Activated B cell treated with CpG ODN at 0.5 μM for 24 hours (primary cell): ENCODE measurements at places on chromosomes 12 and 14.

- DNase-seq, result no peak
These were observed 232.6 kb downstream of the EPS8 start for GRCh38 chr12:15556411-15557102.

DNA sequence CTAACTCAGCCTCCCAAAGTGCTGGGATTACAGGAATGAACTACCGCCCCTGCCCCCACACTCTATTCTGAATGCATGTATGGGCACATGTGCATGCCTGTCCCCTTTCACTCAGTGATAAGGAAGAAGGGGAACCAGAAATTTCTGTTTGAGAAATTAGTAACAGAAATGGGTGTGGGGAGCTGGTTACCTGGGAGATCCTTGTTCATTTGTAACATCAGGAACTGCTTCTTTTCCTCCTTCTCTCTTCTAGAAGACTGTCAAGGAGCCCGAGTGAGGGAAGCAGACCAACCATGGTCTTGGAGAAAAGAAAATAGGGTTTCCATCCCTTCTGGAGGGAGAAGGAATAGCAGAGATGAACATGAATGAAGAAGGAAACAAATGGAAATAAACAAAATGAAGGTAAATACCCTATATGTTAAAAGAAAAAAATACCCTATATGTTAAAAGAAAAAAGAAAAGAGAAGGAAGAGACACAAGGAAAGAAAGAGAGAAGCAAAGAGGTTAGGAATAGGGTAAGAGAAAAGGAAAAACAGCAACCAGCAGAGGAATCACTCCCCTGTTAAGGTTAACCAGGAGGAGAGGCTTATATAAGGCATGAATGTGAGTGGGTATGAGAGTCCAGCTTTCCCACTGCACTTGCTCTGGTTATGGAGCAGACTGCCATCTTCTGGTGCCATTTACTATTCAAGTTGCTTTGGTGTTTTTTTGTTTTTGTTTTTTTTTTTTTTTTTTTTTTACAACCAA lies 3.3 kb downstream of the PPP1R3E start:
- no peak for DNase-seq

- DNase-seq, result no peak
These were observed 2.8 kb downstream of the KRT83 start for GRCh38 chr12:52318241-52318990.

- no peak for DNase-seq
These were observed 439 bp downstream of the GOLGA5 start for GRCh38 chr14:92794547-92794941.

GRCh38 chr14:99101855-99102461 lies 170.0 kb downstream of the BCL11B start:
- DNase-seq, result no peak

- no peak for DNase-seq
These were observed 129.6 kb downstream of the GXYLT1 start for GRCh38 chr12:42015051-42015461.

- no peak for DNase-seq
These were observed 264.3 kb downstream of the PRKD1 start for GRCh38 chr14:29663281-29663801.

DNA sequence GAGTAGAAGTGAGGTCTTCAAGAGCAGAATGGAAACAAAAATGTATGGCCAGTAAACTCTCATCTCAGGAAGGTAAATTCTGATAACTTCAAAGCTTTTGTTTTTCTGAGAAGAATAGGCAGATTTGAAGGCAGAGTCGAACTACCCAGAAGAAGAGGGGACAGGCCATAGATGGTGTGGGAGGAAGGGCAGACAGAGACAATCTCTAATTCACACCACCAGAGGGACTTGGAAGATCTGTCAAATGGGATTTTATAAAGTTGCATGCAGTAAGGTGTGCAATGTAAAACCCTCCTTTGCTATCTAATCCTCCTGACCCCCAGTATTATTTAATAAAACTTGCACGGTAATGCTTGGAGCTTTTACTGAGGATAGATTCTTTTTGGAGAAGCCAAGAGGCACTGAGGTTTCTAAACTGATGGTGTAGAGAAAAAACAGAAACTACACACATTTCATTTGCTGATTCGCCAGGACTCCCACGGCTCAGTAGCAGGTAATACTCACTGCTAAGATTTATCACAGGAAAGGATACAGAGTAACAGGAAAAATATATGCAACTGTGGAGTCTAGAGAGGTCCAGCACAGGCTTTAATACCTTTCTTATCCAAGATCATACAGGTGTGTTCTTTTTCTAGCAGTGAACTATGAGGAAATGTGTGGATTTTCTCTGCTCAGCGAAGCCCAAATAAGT lies 18.3 kb downstream of the SLC38A2 start:
- no peak for DNase-seq

- DNase-seq, result no peak
These were observed 21.6 kb upstream of the TESC start for GRCh38 chr12:117120787-117121186.

- DNase-seq, result no peak
These were observed 14.0 kb downstream of the PLBD2 start for GRCh38 chr12:113372371-113372770.

GRCh38 chr12:10048526-10048925 lies 18.0 kb downstream of the CLEC9A start:
- DNase-seq, result no peak

DNA sequence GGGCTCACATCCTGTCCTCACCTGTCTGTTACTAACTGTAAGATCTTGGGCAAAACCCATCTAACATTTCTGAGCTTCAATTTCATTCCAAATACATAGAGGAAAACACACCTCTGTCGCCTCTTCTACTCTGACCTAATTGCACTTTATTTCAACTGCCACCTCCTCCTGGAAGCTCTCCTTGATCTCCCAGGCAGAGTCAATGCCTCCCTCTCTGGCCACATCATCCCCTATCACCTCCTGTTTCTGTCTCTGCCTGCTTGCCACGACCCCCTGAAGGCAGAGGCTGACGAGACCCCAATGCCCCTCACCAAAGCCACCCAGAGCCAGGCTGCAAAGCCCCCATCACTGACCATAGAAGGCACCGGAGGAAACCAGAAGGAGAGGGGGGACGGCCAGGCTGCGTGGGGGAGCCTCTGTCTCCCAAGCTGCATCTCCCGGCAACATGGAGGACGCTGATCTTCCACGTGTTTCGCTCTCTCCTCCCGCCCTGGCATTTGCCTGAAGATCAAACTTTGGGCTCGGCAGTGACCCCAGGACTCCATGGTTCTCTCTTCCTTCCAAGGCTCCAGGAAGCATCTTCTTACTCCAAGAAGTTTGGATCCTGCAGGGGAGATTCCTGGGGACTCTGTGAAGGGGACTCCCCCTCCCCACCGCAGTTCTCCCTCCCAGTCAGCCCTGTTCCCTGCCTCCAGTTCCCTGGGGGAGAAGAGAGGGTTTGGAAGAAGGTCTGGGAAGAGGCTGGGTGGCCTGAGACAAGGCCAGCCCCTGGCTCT lies 50.1 kb upstream of the BCL11B start:
- no peak for DNase-seq

- no peak for DNase-seq
These were observed 241.6 kb upstream of the NOVA1 start for GRCh38 chr14:26839481-26839880.

GRCh38 chr14:101780390-101780789 lies 18.9 kb downstream of the PPP2R5C start:
- DNase-seq, result no peak
